Stimulated activated CD4-positive, alpha-beta T cell treated with anti-CD3 and anti-CD28 coated beads, Interleukin-12 subunit alpha, Interleukin-12 subunit beta, amount 100 ng/mL, for 24 hours (primary cell): ENCODE measurements at places on chromosomes 3 and 15.

DNA sequence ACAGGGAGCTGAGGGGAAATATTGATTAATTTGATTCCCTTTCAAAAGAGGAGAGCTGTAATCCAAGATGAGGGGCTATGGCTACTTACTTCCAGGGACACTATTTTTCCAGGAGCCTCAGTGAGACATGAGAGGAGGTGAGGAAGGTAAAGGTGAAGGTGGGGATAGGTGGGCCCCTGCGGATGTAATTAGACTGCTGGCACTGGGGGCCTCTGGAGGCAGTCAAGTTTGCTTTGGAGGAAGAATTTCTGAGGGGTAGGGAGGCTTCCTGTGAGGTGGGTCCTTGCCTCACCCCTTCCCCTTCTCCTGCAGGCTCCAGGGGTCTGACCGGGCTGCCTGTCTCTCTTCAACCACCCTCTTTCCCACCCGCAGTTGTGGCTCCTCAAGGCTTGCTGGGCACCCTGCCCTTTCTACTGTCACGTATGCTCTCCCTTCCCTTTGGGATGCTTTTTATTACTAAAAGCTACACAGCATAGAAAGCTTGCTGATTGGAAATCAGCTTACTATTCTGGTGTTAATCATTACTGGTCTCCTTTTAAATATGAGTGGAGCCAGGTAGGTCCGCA is 22.5 kb downstream of the GASK1A start:
- DNase-seq = no peak

DNA sequence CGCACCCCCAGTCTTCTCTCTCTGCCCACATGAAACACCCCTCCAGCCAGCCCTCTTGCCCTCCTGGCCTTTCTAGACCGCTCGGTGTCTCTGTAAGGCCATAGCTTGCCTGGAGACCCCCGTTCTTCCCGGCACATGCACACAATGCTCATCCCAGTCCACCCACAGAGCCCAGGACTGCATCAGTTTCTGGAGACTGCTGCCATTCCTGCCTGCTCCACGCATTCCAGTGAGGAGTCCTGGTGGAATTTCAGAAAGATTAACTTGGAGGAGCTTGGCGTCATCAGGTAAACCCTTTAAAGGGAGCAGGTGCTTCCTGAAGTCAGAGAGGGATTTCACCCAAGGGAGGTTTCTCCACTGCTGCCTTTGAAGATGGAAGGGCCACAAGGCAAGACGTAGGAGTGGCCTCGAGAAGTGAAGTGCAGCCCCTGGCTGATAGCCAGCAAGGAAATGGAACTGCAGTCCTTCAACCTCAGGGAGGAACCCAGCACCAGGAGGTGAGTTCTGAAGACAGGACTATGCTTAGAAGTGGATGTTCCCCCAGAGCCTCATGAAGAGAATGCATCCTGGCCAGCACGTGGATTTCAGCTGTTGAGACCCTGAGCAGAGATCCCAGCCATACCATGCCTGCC is 19.2 kb downstream of the SLC41A3 start:
- DNase-seq = no peak

DNA sequence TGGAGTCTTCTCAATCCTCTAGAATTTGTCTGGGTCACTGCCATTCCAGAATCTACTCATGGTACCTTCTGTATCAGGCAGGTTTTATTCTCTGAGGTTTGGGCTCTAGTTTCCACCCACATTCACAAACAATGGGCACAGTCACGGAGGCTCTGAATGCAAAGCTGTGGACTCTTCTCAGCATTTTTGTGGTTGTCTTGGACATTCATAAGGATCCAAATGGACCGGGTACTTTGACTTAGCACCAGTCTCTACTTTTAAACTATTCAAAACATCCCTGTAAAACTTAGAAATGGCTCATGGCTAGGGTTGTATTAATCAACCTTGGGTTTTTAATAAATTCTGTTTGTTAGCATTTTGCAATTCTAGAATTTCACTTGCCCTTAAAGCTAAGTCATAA is 277.9 kb upstream of the THBS1 start:
- DNase-seq = no peak

GRCh38 chr15:32657198-32657883 is 15.8 kb downstream of the SCG5 start:
- DNase-seq = no peak

GRCh38 chr15:47434596-47434995 is 282.7 kb upstream of the SEMA6D start:
- DNase-seq = no peak
